Hypothalamus (tissue), 51 donors: ENCODE measurements at places on chromosomes 4 and X.

GRCh38 chr4:168604496-168605373 is 107.9 kb downstream of the PALLD start:
- DNase-seq: no peak

DNA sequence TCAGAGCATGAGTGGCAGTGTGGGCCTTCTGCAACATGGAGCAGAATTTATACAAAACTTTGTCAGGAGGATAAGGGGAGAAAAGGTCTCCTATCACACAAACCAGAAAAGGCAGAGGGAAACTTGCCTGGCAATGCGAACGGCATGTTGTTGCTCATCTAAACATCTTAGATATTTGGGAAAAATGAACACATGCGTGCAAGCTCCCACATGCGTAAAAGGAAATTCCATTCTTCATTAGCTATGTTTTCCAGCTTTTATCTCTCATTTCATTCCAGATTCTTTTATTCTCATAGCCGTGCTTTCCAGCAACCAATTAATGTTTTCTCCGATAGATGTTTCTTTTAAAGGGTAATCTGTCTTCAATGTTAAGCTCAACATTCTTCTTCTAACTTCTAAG is 31.3 kb upstream of the GBA3 start:
- no peak for DNase-seq

- no peak for DNase-seq
Measured at GRCh38 chr4:184318852-184319251, 101.2 kb upstream of the ENPP6 start.

- no peak for DNase-seq
Measured at GRCh38 chr4:103482471-103482870, 237.3 kb downstream of the TACR3 start.

GRCh38 chrX:47283015-47283771 is 50.4 kb downstream of the USP11 start:
- DNase-seq: no peak

GRCh38 chr4:105620640-105621323 is 68.4 kb downstream of the ARHGEF38 start:
- DNase-seq: no peak

DNA sequence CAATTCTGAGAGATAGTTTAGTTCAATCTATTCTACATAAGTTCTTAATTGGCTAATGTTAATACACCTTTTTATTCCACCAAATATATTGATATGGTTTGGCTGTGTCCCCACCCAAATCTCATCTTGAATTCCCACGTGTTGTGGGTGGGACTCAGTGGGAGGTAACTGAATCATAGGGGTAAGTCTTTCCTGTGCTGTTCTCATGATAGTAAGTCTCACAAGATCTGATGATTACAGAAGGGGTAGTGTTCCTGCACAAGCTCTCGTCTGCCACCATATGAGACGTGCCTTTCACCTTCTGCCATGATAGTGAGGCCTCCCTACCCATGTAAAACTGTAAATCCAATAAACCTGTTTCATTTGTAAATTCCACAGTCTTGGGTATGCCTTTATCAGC is 11.3 kb downstream of the PPA2 start:
- DNase-seq: no peak

- DNase-seq: no peak
Measured at GRCh38 chr4:171639540-171639939, 173.7 kb upstream of the GALNTL6 start.

DNA sequence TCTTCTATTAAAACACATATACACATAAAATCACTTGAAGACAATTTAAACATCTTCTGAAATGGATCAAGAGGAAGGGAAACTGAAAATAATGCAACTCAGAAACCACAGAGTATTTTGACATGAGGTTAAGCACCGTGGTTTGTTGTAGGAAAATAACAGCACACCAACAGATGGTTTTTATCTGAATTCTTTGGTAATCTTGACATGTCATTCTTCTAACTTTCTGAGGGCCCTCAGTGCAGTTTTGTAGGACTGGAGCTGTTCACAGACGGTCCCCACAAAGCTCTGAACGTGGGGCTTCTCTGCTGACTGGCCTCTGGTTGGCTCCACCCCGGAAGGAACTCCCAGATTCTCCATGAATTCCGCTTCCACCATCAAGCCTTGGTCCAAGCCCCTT is 16.0 kb upstream of the TLR8 start:
- no peak for DNase-seq

DNA sequence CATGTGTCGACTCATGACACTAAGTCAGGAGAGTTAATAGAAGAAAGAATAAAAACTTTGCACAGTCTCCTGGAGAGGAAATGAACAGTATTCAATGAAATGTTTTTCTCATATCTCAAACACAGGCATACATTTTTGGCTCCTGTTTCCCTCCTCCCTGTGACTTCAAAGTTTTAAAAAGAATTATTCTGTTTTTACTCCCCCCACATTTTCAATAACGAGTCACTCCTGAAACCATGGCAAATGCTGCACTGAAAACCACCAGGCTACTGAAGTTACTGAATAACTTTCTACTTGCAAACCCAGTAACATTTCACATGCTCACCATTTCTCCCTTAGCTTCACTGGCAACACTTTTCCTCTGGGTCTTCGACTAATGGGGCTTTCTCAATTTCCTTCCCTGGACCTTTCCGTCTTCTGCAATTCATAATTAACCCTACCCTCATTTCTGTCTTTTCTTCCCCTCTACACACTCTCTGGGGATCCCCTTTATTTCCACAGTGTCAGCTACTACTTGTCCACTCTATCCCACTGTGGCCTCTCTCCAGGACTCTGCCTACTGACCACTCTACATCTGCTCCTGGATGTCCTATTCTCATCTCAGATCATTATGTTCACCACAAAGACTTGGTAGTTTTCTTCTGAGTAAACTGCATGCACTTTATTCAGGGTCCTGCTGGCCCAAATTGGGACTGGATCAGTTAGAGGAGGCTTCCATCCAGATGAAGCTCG is 225.8 kb upstream of the ETNPPL start:
- no peak for DNase-seq

DNA sequence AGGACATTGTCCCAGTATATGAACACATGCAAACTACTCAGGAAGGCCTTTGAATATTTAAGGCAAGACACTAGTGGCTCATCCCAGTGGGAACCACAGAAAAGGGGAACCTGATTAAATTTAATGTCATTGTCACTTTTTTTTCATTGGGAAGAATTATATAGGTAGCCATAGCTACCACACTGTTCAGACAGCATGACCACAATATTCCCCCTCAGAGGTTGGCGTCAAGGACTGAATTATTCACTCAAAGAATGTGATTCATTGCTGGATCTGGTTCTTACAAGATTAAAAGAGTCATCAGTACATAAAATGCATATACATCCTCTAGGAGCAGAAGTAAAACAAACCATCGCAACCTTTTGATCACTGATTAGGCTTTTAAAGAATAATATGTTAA is 92.0 kb upstream of the SMARCAD1 start:
- no peak for DNase-seq

DNA sequence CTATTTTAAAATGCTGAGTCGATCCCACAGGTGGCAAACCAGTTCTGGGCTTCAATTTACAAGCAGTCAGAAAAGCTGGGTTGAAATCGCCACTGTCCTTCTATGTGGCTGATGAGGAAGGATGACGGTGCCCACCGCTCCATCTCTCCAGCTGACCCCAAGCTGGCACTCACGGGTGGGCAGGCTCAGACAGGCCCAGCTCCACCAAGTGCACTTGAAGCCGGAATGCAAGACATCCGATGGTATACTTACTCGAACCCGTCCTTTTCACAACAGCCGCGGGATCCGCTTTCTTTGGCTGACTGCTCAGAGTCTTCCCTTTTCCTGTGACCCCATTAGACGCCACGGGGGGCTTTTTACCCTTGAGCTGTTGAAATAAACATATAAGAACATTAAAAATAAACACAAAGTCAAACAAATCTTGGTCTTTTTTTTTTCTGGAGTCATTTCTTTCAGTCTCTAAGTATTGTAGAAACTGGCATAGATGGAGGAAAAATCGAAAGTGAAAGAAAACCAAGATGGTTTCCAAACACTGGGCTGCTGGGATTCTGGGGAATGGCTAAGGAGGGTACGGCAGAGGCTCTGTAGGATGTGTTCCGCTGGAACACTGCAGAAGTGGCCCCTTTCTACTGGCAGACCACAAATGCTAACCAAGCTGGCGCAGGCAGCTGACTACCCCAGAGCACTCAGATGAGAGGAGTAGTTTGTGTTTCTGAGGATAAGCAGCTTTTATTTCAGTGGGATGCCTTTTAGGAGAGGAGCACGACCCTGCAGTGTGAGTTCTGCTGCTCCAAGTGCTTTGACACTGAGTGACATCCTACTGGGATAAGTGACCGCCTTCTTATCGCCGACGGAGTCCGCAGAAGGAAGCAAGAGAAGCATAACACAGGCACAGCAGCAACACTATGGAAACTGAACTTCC is 160.9 kb downstream of the AFAP1 start:
- no peak for DNase-seq

- DNase-seq: no peak
Measured at GRCh38 chr4:154344686-154345085, 146.9 kb downstream of the DCHS2 start.

GRCh38 chrX:42269186-42269585 is 345.8 kb upstream of the CASK start:
- no peak for DNase-seq

GRCh38 chrX:50375481-50376267 is 95.0 kb downstream of the DGKK start:
- DNase-seq: no peak

GRCh38 chr4:55635741-55636655 is at the start of gene NMU:
Gene NMU (minus strand): TSS chr4:55636298. CDS start chr4:55636192, 106 bp downstream.
- DNase-seq: peak; percentile 1

- no peak for DNase-seq
Measured at GRCh38 chr4:76709772-76710090, 188.2 kb downstream of the SOWAHB start.

DNA sequence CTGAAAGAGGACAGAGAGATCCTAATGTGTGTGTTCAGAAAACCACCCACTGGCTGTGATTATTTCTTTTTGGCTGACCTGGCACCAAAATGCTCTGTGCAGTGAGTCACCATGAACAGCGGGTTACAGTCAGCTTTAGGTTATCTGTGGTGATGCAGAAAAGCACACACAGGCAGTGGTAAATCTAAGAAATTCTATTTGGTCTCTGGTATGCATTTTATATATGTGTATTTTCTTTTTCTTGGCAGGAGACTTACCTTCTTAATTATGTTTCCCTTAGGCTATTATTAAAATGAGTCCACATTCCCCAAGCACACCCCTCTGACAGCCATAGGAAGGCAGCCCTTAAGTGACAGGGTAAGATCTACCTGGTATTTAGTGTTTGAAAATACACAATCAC is 79.1 kb upstream of the TFDP3 start:
- DNase-seq: no peak

- no peak for DNase-seq
Measured at GRCh38 chr4:151700566-151701316, 60.1 kb downstream of the GATB start.

DNA sequence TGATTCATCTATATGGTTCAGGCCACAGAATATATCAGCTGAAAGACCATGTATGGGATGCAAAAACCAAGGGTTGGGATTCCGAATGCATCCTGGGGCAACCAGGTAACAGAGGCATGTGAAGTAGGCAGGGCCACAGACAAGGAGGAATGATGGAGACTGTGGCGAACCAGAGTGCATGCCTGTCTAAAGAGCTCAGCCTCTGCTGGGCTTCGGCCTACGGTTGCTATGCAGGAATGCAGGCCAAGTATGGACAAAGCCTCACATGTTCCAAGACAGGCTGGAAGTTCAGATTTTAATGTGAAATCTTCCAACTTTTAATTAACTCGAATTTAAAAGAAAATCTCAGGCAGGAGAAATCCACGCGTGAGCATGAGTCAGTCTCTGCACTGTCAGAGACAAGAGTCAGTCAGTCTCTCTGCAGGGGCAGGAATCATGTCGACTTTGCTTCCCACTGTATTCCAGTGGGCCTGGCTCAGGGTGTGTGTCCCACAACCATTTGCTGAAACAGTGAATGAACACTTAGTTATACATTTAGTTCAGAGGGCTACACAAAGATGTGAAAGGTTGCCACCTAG is 344.4 kb downstream of the UNC5C start:
- DNase-seq: no peak

GRCh38 chr4:137530176-137530575 is 2.1 kb downstream of the PCDH18 start:
- no peak for DNase-seq

DNA sequence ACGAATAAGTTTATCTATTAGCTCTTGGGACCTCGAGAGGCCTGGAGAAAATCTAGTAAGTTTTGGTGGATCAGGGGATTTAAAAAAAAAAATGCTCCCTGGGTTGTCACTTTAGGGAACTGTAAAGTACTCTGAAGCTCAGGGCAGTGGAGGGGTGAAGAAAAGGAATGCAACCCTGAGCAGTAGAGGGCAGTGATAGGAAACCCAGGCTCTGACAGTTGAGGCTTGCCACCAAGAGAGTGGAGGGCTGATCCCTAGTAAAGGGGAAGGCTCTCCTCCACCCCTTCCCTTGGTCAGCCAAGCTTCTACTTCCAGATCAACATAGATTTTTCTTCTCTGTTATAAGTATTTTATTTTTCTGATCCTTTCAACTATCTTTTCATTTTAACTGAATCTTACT is 73.1 kb downstream of the FBXO8 start:
- no peak for DNase-seq

- no peak for DNase-seq
Measured at GRCh38 chr4:80311130-80311529, 24.4 kb upstream of the CFAP299 start.

DNA sequence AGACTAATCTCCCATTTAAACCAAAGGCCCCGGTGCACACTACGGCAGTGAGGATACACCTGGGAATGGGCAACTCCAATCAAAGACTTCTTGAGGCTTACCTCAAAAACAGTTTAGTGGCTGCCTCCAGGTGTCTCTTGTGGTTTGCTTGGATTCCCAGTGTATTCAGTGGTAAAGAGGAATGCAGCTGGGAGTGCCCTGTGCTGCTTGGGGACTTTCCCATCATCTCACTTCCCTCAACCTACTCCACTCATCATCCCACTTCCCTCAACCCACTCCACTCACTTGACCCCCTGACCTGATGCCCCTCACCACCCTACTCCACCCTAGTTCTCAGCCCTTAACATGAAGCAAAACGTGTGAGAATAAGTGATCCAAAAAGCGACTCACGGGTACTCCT is 177.3 kb upstream of the ETNPPL start:
- DNase-seq: no peak

- DNase-seq: no peak
Measured at GRCh38 chr4:7777017-7777710, 162.5 kb downstream of the AFAP1 start.
